ENCODE measurements at places on chromosomes 3 and 15. TPM values are rescaled to one million over a fixed set of nuclear protein-coding genes. Genes with fewer than 3 reads are reported as not detected.

Gene GOLGA6B
- not detected for total RNA-seq

Gene IL5RA
- total RNA-seq: not detected

- DNase-seq: no peak
Measured at GRCh38 chr3:70554170-70554569, 241.7 kb upstream of the MDFIC2 start.

DNA sequence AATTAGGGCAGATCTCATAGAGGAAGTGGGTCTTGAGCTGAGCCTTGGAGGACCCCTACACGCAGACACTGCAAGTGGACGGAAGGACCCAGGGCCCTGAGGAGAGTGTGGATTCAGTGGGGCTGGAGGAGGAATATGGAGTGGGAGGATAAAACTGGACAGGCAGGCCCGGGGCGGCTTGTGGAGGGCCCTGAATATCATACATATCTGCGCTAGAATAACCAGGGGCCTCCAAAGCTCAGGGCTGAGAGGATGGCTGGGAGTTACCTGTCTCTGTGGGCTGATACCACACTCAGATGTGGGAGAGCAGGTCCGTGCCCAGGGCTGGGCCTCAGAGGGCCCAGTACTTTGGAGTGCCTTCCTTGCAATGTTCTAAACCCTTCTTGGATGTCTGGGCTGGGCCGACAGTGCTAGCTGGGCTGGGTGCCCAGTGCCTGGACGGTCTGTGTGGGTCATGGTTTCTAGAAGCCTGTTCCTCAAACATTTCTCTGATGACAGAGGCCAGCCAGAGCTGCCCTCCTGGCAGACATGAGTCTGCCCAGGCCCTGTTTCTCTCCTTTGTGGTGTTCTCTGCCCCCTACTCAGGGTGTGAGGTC, 29.6 kb downstream of the CHRD start:
- DNase-seq: no peak

Data from lower leg skin (tissue), 4 donors.